Right ventricle myocardium superior (tissue), 1 donor: ENCODE measurements at places on chromosomes 3 and 15. TPM values are rescaled to one million over a fixed set of nuclear protein-coding genes. Genes with fewer than 3 reads are reported as not detected.

GRCh38 chr3:191120447-191121298 is 78.4 kb upstream of the OSTN start:
- no peak for DNase-seq

DNA sequence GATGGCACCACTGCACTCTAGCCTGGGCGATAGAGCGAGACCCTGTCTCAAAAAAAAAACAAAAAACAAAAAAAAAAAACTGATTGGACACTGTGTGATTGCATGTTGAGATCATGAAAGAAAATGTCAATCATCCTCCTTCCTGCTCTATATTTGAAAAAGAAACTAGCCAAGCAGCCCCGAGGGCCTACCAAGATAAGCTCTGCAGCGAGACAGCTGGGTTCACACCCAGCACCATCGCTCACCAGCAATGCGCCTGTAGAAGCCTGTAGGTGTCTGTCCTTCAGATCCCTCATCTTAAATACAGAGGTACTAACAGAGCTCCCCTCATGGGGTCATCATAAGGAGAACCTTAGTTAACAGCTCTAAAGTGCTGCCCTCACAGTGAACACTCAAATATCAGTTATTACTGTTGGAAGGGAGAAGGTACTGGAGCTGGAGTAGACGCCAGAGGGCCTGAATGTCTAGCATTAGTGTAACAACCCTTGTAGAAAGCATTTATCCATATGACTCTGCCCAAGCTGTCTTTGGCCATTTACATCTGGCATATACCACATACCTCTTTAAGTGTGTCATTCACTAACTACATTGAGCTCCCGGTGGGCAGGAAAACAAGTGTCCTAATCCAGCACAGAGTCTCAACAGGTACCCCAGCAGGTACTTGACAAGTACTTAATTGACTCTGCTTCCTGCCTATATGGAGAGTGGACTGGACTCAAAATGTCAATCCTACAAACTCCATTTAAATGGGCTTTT is 22.9 kb downstream of the MYLK start:
- DNase-seq = no peak

GRCh38 chr15:58988006-58988785 is 733 bp downstream of the RNF111 start:
- peak; percentile 86 for DNase-seq

- DNase-seq = no peak
These were observed 159.5 kb downstream of the PLCH1 start for GRCh38 chr3:155585384-155585783.

Gene GPR160
- total RNA-seq = 0.54 TPM

DNA sequence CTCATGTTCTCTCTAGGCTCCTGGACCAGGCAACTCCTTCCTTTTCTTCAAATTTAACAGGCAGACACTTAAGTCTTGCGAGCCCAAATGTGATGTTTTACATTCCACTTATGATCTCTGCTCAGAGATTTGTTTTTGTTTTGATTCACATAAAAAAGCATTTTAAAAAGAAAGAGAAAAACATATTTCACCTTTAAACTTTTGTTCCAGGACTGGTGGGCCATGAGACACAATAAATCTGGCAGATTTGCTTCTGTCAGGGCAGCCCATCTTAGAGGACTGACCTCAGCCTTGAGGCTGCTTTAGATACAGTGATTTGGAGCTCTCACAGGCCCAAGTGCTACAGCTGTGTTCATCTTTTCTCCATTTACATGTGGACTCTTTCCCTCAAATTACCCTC is 52.0 kb downstream of the CMSS1 start:
- DNase-seq = no peak

- no peak for DNase-seq
These were observed 14.5 kb downstream of the TIPARP start for GRCh38 chr3:156688632-156689452.

- DNase-seq = no peak
These were observed 820.8 kb downstream of the TBL1XR1 start for GRCh38 chr3:176376531-176376930.

GRCh38 chr3:29335438-29335837 is 54.6 kb downstream of the RBMS3 start:
- DNase-seq = peak; percentile 78

GRCh38 chr15:52556524-52557273 is 12.1 kb downstream of the ARPP19 start:
- no peak for DNase-seq

DNA sequence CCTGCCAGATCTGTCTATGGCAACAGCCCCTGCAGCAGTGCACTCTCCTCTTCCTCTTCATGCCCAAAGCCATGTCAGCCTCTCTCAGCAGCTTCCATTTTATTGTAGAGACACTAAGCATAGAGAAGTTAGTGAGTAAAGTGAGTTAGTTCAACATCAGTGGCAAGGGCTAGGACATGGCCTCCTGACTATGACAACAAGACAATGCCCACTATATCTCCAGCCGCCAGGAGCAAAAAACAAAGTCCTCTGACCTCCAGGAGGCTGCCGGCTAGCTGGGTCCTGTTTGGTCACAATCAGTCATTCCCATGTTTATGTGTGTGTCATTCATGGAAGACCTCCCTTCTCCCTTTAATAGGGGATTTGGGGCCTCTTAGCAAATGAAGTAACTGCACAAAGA is 14.9 kb downstream of the NR1I2 start:
- no peak for DNase-seq

DNA sequence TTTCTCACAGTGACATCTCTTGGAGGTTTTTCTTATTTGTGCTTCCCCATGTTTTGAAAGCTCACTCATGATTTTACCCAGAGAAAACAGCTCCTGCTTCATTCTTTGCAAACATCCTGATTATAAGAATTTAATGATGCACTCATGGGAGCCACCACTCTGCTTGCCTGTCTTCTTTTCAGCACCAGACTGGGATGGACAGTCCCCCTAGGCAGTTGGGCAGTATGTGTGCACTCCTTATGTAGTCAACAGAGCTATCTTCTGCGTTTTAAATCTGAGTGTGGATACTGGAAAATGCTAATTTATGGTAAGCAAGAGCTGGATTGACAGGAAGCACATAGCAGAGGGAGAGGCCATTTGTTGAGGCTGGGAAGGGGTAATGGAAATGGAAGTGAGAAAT is 276.1 kb downstream of the AGBL1 start:
- DNase-seq = no peak

GRCh38 chr3:134743006-134743405 is 52.1 kb upstream of the EPHB1 start:
- no peak for DNase-seq

Gene GABPB1
- total RNA-seq = 8.4 TPM

- DNase-seq = no peak
These were observed 78.3 kb downstream of the SHQ1 start for GRCh38 chr3:72769758-72770540.

DNA sequence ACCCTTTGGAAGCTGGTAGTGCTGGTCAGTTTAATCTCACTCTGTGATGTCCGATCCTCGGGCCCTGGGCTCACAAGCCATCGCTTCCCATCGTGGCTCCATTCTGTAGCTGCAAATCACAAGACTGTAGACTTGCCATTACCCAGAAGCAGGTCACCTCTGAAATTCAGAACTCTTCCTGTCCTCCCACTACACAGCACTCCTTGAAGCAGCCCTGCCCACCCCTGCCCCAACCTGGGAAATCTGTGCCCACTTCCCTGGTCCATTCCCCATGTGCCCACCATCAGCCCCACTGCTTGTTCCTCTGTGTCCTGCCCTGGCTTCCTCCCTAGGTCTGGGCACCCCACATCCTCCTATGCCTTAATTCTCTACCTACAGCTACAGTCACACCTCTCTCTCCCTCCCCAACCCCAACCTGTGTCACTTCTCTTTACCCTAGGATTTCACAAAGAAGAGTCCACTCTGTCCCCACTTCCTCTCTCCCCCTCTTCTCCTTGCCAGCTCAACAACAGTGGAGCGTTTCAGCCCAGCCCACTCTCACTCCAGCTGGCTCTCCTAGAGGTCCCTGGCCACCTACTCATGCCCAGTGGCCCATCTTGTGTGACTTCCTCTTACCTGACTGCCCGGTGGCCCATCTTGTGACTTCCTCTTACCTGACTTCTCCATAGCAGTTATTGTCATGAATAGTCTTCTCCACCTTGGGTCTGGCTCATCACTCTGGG is 8.3 kb downstream of the ZNF710 start:
- DNase-seq = no peak

- peak; percentile 69 for DNase-seq
These were observed 6.9 kb upstream of the TBC1D2B start for GRCh38 chr15:78084449-78084750.

- no peak for DNase-seq
These were observed 2.5 kb upstream of the FBN1 start for GRCh38 chr15:48647962-48648361.

DNA sequence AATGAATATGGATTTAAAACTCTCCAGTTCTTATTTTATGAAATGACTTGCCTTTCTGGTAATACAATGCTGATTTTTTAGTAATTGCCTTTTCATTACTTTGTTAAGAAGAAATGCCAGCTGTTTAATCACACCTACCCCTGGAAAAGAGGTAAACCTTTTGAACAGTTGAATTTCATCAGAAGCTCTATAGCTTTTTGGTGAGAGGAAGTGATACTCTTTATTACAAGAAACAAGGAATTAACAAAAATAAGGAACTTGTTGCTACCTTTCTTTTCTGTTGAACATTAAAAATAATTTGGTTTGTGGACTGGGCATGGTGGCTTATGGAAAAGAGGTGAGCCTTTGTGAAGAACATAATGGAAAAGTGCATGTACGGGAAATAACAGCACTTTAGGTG is 19.7 kb downstream of the BLOC1S6 start:
- DNase-seq = no peak

GRCh38 chr3:4741404-4742307 is 237.6 kb upstream of the BHLHE40 start:
- DNase-seq = peak; percentile 58

- DNase-seq = no peak
These were observed 3.0 kb downstream of the ISL2 start for GRCh38 chr15:76339305-76340197.

- no peak for DNase-seq
These were observed 1064.5 kb downstream of the ZPLD1 start for GRCh38 chr3:103499132-103499900.

Gene CISH
- 8.0 TPM for total RNA-seq

Gene STAG1
- total RNA-seq = 21.1 TPM

DNA sequence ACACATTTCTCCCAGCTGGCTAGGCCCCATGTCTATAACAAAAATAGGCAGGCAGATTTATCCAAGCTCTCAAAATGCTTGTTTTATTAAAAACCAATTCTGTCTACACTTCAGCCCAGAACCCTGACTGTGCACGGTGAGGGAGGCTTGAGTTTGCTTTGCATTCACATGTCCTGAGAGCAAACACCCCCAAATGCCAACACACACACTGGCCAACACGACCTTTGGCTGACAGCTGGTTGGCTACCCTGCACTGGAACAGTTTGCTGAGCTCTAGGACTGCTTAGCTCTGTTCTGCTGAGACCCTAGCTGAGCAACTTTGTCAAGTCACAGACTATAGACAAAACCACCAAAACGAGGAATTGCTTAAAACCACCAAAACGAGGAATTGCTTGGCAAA is 3.6 kb downstream of the STIMATE start:
- no peak for DNase-seq

Gene UBE2E2
- 37.4 TPM for total RNA-seq

Gene SLMAP
- total RNA-seq = 274 TPM

Gene EPB42
- total RNA-seq = 0.24 TPM

Gene GOLGA6D
- total RNA-seq = not detected

DNA sequence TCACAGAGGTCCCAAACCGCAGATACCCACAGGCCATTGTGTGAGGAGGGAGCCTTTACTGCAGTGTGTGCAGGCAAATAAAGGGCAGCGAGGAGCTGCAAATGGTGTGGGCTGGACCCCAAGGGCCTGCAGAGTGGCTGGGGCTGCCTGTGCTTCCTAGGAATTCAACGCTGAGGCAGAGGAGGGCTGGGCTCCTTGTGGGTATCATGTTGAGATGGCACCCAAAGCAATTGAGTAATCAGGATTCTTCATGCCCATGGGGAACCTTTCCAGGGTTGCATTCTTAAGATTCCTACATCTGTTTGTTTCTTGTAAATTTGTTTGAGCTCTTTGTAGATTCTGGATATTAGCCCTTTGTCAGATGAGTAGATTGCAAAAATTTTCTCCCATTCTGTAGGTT is 85.4 kb upstream of the LIPC start:
- no peak for DNase-seq

Gene THBS1
- 37.5 TPM for total RNA-seq

- no peak for DNase-seq
These were observed 297.5 kb downstream of the SHQ1 start for GRCh38 chr3:72550582-72551262.

DNA sequence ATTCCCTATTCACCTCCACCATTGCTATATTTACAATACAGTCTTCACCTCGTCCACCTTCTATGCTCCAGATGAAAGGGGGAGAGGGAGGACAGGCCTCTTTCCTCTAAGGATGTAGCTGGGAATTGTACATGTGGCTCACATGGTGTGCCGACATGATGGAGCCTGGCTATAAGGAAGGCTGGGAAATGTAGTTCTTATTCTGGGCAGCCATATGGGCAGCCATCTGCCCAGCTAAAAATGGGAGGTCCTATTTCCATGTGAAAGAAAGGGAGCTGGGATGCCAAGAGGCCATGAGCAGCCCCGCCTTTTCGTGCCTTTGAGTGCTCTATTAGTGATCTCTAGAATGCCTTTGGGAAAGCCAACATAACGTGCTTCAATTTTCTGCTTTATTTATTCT is 27.1 kb upstream of the MGLL start:
- no peak for DNase-seq

Gene GANC
- total RNA-seq = 15.0 TPM

Gene NEK10
- total RNA-seq = 11.7 TPM

Gene FANCI
- 3.6 TPM for total RNA-seq

Gene COL7A1
- total RNA-seq = 16.1 TPM

- DNase-seq = no peak
These were observed 10.7 kb downstream of the USP4 start for GRCh38 chr3:49329186-49329585.

DNA sequence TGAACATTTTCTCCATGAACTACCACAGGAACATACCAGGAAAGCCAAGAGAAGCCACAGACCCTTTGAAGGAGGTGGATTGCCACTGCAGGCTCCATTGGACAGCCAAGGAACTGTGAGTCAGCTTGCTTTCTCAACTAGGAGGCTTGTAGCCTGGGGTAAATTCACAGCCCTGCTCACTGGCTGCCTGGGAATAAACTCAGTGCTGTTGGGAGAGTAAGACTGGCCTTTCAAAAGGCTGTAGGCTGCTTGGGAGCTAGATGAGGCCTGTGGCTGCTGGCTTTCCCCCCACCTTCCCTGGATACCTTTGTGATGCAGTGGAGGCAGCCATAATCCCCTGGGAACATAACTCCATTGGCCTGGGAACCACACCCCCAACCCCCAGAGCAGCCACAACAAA is 223.5 kb upstream of the RBMS3 start:
- no peak for DNase-seq

DNA sequence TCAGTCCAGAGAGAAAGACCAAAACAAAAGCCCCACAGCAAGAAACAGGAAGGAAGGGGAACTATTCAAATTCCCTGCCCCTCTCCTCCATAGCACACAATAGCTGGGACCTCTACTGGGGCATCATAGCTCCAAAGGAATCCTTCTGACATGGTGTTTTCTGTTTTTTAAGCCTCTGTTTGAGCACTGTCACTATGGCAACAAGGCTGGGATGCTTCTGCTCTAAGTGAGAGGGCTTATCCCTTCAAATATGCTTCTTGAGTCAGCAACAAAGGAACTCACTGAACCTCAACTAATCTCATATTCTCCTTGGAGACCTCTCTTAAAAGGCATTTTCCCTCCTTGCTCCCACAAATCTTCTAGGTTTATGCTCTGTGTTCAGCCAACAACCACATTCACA is 40.5 kb downstream of the MYLK start:
- DNase-seq = no peak
